Liver (tissue), 10 donors: ENCODE measurements at places on chromosomes 11 and 22. TPM values are rescaled to one million over a fixed set of nuclear protein-coding genes. Genes with fewer than 3 reads are reported as not detected.

The NPAS4 gene
- total RNA-seq = not detected

DNA sequence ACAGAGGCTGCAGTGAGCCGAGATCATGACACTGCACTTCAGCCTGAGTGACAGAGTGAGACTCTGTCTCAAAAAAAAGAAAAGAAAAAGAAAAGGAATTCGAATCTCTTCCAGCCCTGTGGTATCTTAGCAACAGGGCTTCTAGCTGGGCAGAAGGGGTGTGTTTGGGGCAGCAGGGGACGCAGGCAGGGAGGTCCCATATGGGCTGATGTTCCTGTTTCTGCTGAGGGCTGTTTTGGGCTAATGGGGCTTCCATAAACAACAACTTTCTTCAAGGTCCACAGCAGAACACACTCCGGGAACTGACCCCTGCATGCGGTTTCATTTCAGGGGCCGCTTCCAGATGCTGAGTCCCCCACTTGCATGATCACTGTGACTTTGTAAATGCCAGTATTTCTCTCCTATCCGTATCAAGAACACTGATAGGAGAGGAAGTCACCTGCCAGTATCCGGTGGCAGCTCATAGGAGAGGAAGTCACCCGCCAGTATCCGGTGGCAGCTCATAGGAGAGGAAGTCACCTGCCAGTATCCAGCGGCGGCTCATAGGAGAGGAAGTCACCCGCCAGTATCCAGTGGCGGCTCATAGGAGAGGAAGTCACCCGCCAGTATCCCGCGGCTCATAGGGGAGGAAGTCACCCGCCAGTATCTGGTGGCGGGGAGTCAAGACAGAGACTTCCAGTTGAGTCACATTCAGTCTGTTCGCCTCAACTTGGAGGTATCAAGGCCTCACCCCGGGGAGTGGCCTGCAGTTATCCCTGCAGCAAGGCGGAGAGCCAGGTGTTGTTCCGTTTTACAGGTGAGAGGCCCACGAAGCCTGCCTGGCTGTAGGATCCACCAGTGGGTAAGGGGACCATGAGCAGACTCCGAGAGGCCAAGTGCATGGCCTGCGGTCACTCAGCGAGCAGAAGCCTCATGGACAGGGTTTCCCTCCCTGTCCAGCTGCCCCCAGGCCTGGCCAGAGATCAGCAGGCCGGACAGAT is 8.3 kb upstream of the FGF19 start:
- H3K27me3 ChIP-seq = peaks cover 2% of the 10 kb centered on the region
- H3K4me1 ChIP-seq = no peaks in the 10 kb centered on the region
- DNase-seq = no peak
- H3K36me3 ChIP-seq = no peaks in the 10 kb centered on the region

GRCh38 chr11:2549876-2550605 is 105.2 kb downstream of the KCNQ1 start:
- H3K27ac ChIP-seq = no peak overlapping the region
- H3K36me3 ChIP-seq = no peaks in the 10 kb centered on the region
- no peak for DNase-seq

- peak overlapping the region; percentile 12 for H3K27ac ChIP-seq
- H3K4me3 ChIP-seq = peak overlapping the region; percentile 91
- peaks cover 3% of the 10 kb centered on the region for H3K36me3 ChIP-seq
- DNase-seq = no peak
- H3K4me1 ChIP-seq = peaks cover 30% of the 10 kb centered on the region
Observed at GRCh38 chr11:119107538-119108145, 498 bp downstream of the C2CD2L start.
